Activated CD4-positive, CD25-positive, alpha-beta regulatory T cell treated with anti-CD3 and anti-CD28 coated beads, Interleukin-2, amount 50 U/mL, for 16 hours (primary cell): ENCODE measurements at places on chromosomes 16 and 17.

- no peak for DNase-seq
These were observed 21.2 kb upstream of the RCVRN start for GRCh38 chr17:9926150-9926804.

GRCh38 chr16:73853968-73854367 is 442.6 kb upstream of the PSMD7 start:
- no peak for DNase-seq

DNA sequence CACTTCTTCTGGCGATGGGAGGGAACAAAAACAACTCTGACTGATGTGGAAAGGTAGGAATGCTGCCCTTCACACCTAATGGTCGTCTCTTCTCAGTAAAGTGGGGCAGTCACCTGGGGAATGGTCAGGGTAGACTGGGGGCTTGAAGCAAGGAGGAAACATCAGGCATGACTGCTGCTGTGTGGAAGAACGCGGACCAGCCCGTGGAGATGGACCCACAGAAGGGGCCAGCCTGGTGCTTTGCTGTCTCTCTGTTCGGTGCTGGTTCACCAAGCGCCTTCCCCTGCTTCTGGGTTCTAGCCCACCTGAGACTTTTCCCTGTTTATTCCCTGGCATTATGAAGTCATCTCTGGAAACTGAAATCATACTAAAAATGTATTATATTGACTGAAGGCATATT is 96.2 kb upstream of the DNAH17 start:
- DNase-seq = no peak

- DNase-seq = no peak
These were observed 57.9 kb downstream of the ARSG start for GRCh38 chr17:68349157-68349556.

- no peak for DNase-seq
These were observed 111.0 kb downstream of the NPIPB5 start for GRCh38 chr16:22621586-22622155.
